Dermis blood vessel endothelial cell (primary cell): ENCODE measurements at places on chromosomes 13 and 19. TPM values are rescaled to one million over a fixed set of nuclear protein-coding genes. Genes with fewer than 3 reads are reported as not detected.

- DNase-seq, result peak; percentile 95
Measured at GRCh38 chr19:13796301-13797057, 1.2 kb downstream of the ZSWIM4 start.

GRCh38 chr13:90510319-90510718, 837.2 kb upstream of the MIR17HG start:
- DNase-seq, result no peak

Gene IL12RB1
- 0.34 and 0.74 TPM in 2 replicates for total RNA-seq

Gene KCNN1
- total RNA-seq, result under 0.01 and 0.42 TPM in 2 replicates

Gene PGLYRP1
- not detected in 2 replicates for total RNA-seq

Gene CHST8
- 0.09 TPM in 1 of 2 replicates, not detected in the other for total RNA-seq

Gene IGFL3
- total RNA-seq, result not detected in 2 replicates

Gene TMEM59L
- total RNA-seq, result under 0.01 TPM in 1 of 2 replicates, not detected in the other
